ENCODE measurements at places on chromosomes 3 and 15.

DNA sequence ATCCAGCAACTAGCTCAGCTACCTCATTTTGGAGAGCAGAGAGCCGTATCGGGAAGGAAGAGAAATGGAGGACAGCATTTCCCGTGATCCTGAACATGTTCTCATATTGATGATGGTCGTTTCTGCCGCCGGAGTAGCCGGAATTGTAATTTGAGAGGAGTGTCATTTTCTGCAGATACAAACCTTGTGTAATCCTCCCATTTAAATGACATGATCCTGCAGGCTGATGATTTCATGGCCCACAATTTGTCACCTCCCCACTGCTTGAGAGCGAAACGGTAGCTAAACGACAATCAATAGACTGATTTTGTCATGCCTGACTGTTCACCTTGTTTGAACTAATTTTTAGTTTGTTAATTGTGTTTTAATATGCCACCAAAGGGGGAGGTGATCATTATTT is 126.5 kb upstream of the CNTN6 start:
- no peak for DNase-seq

DNA sequence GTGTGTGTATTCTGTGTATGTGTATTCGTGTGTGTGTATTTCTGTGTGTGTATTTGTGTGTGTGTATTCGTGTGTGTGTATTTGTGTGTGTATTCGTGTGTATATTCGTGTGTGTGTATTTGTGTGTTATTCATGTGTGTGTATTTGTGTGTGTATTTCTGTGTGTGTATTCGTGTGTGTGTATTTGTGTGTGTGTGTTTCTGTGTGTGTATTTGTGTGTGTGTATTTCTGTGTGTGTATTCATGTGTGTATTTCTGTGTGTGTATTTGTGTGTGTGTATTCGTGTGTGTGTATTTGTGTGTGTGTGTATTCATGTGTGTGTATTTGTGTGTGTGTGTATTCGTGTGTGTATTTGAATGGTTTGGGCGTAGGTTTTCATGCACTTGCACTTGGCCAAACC is 405.4 kb downstream of the SOX2 start:
- no peak for DNase-seq

- DNase-seq = peak; percentile 12
Observed at GRCh38 chr3:127457094-127457475, 133.4 kb downstream of the TPRA1 start.

DNA sequence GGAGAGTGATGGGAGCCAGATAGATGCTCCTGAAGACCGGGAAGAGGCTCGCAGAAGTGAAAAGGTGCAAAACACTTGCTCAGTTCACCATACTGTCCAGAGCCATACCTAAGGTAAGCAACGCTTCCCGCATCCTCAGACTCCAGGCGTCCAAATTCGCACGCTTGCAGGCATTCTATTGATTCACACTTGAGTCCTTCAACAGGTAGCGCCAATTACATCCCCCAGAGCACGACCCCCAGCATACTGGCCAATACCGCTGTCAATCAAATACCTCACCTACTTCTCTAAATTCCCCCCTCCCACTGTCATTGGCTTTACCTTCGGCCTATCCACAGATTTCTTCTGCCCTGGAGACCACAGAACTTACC is 361 bp upstream of the STXBP5L start:
- no peak for DNase-seq

GRCh38 chr3:63872135-63872924 is 8.7 kb downstream of the ATXN7 start:
- no peak for DNase-seq

GRCh38 chr15:80608688-80609087 is 86.4 kb upstream of the ABHD17C start:
- DNase-seq = no peak

- DNase-seq = no peak
Observed at GRCh38 chr3:121736112-121736511, 13.4 kb downstream of the GOLGB1 start.

DNA sequence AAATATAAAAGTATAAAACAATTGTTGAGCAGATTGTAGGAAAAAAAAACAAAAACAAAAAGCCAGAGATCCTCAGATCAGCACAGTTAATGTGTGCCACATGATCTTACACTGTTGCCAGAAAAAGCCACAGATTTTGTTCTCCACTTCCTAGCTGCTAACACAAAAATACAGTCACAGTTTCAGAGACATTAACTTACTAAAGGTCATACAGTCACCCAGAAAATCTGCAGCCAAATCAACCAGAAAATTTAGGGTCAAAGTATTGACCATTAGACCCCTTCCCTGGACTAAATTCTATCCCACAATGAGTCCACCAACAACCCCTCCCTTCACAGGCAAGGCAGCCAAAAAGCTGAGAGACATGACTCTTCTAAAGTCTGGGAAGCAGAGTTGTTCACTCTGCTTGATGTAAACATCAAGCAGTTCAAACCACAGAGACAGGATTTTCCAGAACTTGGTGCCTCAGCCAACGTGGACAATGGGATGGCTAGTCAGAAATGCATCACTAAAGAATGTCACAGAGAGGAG is 59.1 kb downstream of the SST start:
- no peak for DNase-seq

- no peak for DNase-seq
Observed at GRCh38 chr3:126351771-126352475, 5.3 kb downstream of the KLF15 start.

DNA sequence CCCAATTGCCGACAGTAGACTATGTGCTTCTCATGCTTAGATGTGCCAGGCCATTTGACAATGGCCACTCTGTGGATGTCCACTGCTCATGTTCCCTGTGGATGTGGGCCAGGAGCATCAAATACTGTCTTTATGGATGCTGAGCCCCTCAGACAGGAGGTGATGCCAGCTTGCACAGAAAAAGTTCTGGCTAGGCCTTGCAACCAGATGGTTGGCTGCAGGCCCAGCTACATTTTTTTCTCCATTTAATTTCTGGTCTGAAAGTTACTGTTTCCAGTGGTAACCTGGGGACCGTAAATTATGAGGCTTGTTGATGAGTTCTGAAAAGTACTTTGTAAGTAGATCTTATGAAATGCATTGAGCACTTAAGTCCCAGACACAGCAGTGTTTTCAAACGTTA is 228.5 kb downstream of the CHL1 start:
- no peak for DNase-seq

- no peak for DNase-seq
Observed at GRCh38 chr15:77138167-77138522, 67.2 kb upstream of the TSPAN3 start.

DNA sequence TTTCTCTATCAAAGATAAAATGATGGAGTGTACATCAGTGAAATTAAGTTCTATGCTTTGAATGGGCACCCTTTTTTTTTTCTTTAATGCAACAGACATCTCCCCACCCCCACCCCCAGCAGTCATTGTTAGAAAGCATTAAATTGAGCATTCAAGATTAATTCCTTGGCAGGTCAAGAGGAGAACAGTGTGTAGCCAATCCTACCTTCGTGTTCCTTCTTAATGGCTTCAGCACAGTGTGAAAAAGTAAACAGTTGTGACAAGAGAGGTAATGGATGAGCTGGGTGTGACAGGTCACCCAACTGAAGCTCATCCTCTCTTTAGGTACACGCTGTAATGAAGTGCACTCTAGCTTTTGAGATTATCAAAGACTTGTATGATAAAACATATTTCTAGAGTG is 198.5 kb upstream of the RARB start:
- DNase-seq = no peak

DNA sequence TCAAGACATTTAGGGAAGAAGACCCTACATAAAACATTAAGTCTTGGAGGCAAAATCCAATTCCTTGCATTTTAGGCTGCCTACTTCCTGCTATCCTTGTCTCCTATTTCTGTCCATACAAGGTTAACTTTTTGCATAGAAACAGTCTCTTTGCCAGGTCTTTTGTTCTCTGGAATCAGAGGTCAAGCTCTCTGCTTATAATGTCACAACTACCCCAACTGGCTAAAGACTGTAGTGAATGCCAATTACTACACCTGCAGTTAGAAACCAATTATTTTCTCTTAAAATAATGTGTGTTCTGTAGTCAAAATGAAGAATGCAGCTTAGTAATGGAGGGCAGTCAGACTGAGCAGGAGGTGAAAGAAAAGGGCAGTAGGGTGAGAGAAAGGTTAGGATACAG is 856.2 kb downstream of the TUSC7 start:
- DNase-seq = no peak

DNA sequence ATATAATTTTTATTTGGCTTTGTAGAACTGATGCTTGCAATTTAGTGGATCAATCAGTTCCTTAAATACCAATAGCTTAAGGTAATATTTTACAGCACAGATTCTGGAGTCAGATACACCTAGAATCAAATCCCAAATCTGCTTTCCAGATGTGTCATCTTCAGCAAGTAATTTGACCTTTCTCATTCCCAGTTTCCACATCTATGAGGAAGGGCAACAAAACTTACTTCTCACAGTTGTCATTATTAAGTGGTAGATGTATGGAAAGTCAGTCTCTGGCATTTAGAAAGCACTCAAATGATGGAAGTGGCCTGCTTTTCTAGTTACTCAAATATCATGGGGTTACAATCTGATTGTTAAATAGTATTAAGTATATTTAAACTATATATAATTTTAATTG is 767.0 kb downstream of the CADM2 start:
- DNase-seq = no peak

DNA sequence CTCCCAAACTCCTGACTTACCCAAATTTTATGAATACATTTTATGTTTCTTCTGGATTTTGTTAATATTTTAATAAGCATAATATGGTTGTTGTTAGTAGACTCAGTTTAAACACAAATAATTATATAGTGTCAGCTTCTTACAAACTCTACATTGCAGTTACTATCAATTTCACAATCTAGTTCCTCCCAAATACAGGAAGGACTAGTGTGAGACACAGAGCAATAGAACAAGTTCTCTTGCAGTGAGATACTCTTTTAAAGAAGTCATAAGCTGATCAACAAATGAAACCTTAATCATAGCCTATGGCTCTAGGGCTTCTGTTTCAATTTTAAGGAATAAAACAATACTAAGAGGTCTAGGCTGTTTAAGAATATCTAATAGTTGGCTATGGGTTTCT is 86.1 kb downstream of the SAMMSON start:
- no peak for DNase-seq

GRCh38 chr3:9681723-9682081 is 21.9 kb upstream of the CPNE9 start:
- DNase-seq = no peak

DNA sequence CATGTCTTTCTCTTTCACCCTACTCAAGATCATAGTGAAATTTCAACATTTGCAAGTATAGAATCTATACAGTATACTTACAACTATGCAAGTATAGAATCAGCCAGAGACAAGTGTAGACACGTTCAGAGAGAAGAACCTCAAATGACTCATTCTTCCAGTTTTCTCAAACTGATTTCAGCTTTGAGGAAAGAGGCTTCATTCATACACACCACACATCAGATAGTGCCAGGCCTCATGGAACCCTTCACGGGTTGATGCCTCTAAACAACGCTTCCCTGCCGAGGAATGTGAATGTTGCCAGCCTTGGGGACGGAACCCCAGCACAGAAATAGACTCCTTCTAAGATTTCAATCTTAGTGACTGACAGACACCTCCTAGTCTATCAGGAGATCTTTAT is 135.7 kb downstream of the FOXP1 start:
- no peak for DNase-seq

GRCh38 chr3:18389108-18389733 is 35.9 kb downstream of the SATB1 start:
- no peak for DNase-seq

DNA sequence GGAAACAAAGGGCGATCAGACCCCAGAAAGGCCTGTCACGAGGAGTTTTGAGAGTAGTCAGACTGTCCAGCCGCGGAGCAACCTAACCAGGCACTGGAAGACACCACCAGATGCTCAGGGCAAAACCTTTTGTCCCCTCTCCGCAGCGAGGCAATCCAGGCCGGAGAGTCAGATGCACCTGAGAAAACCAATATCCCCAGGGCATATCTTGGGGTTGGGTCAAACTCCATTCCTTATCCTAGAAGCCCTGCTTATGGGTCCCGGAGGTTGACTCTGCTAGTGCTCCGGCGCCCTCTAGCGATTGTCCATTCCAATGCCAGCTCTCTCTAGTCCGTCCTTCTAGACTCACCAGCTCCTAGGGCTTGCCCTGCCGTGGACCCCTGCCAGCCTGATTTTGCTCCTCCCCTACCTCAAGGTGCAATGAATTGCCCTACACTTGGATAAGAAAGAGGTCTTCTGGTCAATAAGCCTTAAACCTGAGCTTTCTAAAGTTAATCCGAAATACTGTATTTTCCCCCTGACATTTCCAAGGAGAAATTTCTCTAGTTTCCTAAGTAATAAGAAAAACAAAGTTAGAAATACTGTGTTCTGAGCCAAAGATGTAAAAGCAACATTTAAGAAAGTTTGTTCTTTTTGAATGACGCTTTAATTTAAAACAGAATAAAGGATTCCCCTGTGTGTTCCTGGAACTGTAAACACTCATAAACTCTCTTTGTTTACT is 5.5 kb downstream of the CPNE4 start:
- DNase-seq = peak; percentile 54

- DNase-seq = no peak
Observed at GRCh38 chr3:177787279-177788041, 590.2 kb upstream of the TBL1XR1 start.

DNA sequence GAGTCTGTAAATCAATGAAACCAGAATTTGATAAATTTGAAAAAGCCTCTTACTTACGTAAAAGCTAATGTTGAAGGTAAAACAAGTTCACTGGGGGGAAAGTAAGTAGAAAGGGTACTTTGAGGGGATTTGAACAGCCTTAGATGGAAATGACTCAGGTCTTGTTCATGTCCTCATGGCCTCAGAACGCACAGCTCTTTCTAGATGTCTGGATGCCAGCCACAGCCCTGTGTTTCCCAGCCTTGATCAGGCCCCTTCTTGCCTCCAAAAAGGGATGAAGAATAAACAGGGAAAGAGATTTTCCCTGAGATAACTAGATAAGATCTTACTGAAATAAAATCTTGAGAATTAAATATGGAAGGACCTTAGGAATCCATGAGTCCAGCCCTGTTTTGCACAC is 237.1 kb upstream of the GOLGA6L4 start:
- DNase-seq = no peak

DNA sequence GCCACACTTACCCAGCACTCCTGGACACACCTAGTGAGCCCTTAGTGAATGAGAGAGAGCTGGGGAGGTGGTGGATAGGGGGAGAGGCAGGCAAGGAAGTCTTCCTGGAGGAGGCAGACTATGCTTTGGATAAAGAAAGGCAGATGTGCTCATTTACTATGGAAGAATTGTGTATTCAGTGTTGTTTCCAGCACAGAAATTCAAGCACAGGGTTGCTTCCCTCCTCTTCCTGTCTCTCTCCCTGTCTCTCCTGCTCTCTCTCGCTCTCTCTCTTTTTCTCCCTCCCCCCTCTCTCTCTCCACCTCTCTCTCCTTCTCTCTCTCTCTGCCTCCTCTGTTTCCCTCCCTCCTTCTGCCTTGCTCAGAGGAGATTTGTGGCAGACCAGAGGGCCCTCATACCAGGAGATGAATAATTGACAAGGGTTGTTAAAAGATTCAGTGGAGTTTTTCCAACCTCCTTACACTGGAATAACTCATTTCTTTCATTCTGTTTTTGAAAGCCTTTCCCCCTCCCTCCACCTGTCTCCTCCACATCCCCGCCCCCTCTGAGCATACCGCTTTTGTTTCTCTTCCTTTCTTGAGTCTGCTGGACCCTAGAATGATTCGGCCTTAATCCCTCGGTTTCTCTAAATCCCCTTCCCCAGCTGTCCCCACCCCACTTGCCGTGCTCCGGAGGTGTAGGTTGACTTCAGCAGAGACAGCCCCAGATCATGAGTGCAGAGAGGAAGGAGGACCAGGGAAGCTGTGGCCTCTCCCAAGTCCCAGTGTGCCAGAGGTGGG is 65.6 kb downstream of the CCDC33 start:
- no peak for DNase-seq
